Mesenteric fat pad (tissue), 1 donor: ENCODE measurements at places on chromosomes 13 and 19. TPM values are rescaled to one million over a fixed set of nuclear protein-coding genes. Genes with fewer than 3 reads are reported as not detected.

DNA sequence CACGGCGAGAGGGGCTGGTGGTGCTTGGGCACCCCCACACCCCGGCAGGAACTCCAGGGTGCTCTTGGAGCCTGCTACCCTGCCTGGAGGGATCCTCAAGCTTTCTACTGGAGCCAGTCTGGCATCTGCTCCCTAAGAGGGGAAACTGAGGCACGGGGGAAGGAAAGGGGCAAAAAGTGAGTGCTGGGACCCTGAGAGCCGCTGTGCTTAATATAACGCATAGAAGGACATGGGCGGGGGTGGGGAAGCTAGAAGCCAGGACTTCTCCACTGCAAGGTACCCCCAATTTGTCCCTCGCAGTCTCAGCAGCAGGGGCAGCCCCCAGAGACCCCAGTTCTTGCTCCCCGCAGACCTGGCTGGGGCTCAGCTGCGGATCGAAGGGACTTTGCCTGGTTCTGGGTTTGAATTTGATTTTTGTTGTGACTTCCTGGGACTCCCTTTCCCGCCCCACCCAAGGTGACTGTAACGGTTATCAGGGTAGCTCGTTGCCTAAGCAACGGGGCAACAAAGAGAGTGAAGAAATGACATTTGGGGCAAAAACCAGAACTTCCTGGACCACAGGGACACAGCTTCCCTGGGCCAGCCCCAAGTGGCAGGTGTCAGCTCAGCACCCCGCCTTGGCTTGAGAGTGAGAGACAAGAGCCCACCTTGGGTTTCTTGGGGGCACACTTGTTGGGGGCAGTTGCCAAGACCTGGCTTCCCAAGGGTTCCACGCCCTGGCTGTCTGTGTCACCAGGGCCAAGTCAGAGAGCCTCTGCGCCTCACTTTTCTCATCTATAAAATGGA lies 638 bp downstream of the ADGRE5 start:
- no peak for DNase-seq

- DNase-seq = no peak
Measured at GRCh38 chr13:79869326-79869725, 388.4 kb downstream of the NDFIP2 start.

KLK12 gene
- not detected for total RNA-seq

MATK gene
- total RNA-seq = 3.3 TPM
